ENCODE measurements at places on chromosomes 11 and 22. TPM values are rescaled to one million over a fixed set of nuclear protein-coding genes. Genes with fewer than 3 reads are reported as not detected.
A peak's percentile ranks its signal among the peaks of the same experiment; 100 is the strongest.

DNA sequence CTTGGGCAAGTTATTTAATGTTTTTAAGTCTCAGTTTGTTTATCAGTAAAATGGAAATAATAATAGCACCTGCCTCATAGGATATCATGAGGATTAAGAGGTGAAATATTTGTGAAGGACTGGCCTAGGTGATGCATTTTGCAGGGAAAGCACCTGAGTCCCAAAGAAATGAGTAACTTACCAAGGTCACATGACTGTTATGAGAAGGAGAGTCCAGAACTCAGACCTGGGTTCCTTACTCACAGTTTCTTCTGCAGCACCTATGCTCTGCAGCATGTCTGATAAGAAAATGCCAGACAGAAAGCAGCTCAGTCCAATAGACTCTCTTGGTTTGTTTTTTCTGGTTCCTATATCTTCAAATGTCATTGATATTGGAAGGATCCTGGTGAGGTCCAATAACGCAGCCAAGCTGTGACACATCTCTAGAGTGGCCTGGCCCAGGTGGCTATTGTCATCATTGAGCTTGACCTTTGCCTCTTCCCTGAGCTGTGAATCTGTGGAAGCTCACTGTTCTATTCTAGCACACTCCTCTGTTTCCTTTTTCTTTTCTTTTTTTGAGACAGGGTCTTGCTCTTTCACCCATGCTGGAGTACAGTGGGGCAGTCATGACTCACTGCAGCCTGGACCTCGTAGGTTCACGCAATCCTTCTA is 174.7 kb upstream of the NAV2 start:
- no peak overlapping the region for H3K4me3 ChIP-seq
- H3K4me1 ChIP-seq, result no peaks in the 10 kb centered on the region
- H3K36me3 ChIP-seq, result no peaks in the 10 kb centered on the region
- H3K27me3 ChIP-seq, result no peaks in the 10 kb centered on the region
- DNase-seq, result no peak

GRCh38 chr11:33779849-33780528 is 5.7 kb upstream of the FBXO3 start:
- peaks cover 41% of the 10 kb centered on the region for H3K27me3 ChIP-seq
- no peaks in the 10 kb centered on the region for H3K36me3 ChIP-seq
- DNase-seq, result no peak
- peaks cover 27% of the 10 kb centered on the region for H3K4me1 ChIP-seq
- H3K27ac ChIP-seq, result peak overlapping the region; percentile 11

DNA sequence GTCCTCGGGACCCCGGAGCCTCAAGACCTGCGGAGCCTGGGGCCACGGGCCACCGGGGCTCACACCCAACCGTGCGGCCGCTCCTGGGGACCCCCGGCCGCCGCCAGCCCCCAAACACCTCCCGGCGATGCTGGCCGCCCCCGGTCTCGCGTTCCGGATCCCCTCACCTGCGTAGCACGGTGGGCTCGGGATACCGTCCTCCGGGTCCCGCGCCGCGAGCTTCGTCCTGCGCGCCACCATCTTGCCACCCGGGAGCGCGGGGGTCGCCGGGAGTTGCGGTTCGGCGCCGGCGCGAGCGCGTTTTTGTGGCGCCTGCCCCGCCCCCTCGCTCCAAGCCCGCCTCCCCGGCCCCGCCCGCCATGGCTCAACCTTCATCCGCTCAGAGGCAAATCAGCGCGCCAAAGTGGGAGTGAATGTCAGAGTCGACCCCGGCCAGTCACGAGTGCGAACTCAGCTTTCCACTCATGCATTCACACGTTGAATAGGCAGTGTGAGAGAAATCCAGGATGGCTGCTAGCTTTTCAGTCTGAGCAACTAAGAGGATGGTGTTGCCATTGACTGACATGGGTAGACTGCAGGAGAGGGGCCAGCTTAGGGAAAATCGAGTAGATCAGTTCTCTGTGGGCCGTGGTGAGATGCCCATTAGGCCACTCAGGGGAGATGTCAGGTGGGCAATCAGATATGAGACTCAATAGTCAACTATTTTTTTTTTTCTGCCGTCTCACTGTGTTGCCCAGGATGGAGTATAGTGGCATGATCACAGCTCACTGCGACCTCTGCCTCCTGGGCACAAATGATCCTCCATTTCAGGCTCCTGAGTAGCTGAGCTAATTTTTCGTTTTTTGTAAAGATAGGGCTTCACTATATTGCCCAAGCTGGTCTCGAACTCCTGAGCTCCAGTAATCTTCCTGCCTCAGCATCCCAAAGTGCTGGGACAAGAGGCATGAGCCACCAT is 28.3 kb downstream of the SERHL2 start:
- H3K4me1 ChIP-seq, result peaks cover 10% of the 10 kb centered on the region
- H3K4me3 ChIP-seq, result peak overlapping the region; percentile 99
- peak; percentile 87 for DNase-seq
- H3K27ac ChIP-seq, result peak overlapping the region; percentile 97

GRCh38 chr11:109847621-109848020 is 245.6 kb upstream of the ZC3H12C start:
- H3K27ac ChIP-seq, result no peak overlapping the region
- H3K27me3 ChIP-seq, result no peaks in the 10 kb centered on the region
- no peaks in the 10 kb centered on the region for H3K36me3 ChIP-seq
- peaks cover 10% of the 10 kb centered on the region for H3K4me1 ChIP-seq

- no peak for DNase-seq
- H3K27me3 ChIP-seq, result no peaks in the 10 kb centered on the region
- peaks cover 15% of the 10 kb centered on the region for H3K4me1 ChIP-seq
- no peaks in the 10 kb centered on the region for H3K36me3 ChIP-seq
Observed at GRCh38 chr11:109789901-109790300, 303.3 kb upstream of the ZC3H12C start.

DNA sequence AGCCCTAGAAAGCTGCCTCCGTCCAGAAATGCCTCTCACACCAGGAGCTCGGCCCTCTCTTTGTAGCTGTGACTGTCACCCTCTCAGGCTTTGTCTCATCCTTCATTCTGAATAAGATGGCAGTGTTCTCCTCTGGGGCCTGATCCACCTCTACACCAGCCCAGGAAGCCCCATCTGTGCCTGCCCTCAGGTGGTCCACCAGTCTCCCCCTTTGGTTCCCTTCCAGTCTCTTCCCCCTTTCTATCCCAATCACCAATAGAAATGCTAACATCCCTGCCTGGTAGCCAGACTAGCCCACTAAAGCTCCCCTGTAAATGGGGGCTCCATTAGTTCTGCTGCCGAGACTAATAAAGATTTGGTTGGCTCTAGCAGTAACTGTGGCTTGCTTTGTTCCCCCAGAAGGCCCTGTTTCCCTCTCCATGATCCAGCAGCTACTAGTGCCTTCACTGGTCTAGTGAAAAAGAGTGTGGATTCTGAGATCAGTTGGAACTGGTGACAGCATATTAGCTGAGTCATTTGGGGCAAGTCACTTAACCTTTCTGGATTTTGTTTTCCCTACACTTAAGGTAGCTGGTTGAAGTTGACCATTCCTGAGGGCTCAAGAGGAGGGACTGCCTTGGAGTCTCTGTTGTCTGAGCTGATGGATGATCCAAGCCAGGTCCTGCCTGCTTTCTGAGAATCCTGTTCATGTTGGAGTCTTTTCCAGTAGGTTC is 16.2 kb downstream of the PLEKHB1 start:
- peaks cover 13% of the 10 kb centered on the region for H3K4me1 ChIP-seq
- H3K4me3 ChIP-seq, result no peak overlapping the region
- peaks cover 9% of the 10 kb centered on the region for H3K27me3 ChIP-seq
- DNase-seq, result no peak
- no peaks in the 10 kb centered on the region for H3K36me3 ChIP-seq
- no peak overlapping the region for H3K27ac ChIP-seq

GRCh38 chr11:40314327-40314726 is 1145.1 kb downstream of the LRRC4C start:
- H3K4me3 ChIP-seq, result no peak overlapping the region
- H3K27me3 ChIP-seq, result no peaks in the 10 kb centered on the region
- H3K4me1 ChIP-seq, result no peaks in the 10 kb centered on the region
- DNase-seq, result no peak

Gene CFAP300
- total RNA-seq, result 4.1 TPM

Gene CARNS1
- total RNA-seq, result 0.31 TPM

Gene LSP1
- 0.53 TPM for total RNA-seq

Gene ELMOD1
- 4.0 TPM for total RNA-seq

Gene OR5D16
- not detected for total RNA-seq

Gene KCNQ1
- 4.8 TPM for total RNA-seq

Gene PLEKHA7
- 177 TPM for total RNA-seq

Gene OR6T1
- not detected for total RNA-seq

Gene OR52N4
- not detected for total RNA-seq

Gene XBP1
- total RNA-seq, result 127 TPM

Measured in type B pancreatic cell (in vitro differentiated cells).